ENCODE measurements at places on chromosomes 1 and 21.

GRCh38 chr1:162950187-162950586, 89.2 kb upstream of the CCDC190 start:
- no peak for DNase-seq

DNA sequence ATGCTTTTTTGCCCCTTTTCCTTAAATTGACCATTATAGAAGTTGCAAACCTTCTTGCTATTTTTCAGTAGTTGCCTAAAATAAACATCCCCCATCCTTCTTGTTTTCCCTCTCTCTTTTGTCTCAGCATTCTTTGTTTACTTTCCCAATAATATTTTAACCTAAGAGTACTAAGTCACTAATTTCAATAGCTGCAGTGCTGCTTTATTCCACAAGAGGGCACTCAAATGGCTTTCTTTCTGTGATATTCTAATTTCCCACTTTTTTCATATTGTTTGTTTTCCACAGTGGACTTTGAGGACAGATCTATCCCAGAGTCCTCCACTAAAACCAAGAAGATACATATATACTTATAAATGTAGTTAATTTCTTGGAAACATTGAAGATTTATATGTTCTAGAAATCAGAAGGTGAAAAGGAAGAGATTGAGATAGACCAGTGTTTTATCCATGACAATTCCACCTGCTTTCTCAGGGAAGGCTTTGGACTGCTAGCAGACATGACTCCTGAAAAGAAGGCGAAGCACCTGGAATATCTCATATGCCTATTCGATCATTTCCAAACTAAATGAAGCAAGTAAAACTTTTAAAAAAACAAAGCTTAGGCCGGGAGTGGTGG, 104.8 kb upstream of the GRIK1 start:
- DNase-seq: no peak

DNA sequence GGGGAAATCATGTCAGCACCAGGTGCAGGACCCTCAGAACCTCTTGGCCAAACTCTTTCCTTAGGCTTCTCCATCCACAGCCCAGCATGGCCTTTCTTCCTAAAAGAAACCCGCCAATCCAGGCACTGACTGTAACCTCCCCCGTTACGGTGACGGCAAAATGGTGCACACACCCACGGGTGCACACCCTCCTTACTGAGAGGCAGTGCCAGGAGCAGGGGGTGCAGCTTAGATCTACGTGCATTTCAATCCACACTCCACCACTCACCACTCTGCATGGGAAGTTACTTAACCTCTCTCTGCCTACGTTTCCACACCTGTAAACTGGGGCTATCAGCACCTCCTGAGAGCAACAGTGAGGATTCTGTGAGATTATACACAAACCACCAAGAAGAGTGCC, 31.0 kb downstream of the SUSD4 start:
- DNase-seq: no peak

DNA sequence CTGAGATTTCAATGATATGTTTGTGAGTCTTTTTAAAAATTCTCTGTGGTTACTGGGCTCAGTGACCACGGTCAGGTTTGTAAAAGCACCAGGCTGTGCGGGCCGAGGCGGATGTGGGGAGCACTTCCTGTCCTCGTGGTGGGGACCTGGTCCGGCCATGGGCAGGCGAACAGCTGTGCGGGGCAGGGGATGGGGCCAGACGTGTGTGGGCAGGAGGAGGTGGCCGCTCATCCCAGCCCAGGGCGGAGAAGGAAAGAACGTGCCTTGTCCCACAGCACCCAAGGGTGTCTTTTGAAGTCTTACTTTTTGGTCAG, 5.2 kb upstream of the OXCT2 start:
- DNase-seq: no peak

DNA sequence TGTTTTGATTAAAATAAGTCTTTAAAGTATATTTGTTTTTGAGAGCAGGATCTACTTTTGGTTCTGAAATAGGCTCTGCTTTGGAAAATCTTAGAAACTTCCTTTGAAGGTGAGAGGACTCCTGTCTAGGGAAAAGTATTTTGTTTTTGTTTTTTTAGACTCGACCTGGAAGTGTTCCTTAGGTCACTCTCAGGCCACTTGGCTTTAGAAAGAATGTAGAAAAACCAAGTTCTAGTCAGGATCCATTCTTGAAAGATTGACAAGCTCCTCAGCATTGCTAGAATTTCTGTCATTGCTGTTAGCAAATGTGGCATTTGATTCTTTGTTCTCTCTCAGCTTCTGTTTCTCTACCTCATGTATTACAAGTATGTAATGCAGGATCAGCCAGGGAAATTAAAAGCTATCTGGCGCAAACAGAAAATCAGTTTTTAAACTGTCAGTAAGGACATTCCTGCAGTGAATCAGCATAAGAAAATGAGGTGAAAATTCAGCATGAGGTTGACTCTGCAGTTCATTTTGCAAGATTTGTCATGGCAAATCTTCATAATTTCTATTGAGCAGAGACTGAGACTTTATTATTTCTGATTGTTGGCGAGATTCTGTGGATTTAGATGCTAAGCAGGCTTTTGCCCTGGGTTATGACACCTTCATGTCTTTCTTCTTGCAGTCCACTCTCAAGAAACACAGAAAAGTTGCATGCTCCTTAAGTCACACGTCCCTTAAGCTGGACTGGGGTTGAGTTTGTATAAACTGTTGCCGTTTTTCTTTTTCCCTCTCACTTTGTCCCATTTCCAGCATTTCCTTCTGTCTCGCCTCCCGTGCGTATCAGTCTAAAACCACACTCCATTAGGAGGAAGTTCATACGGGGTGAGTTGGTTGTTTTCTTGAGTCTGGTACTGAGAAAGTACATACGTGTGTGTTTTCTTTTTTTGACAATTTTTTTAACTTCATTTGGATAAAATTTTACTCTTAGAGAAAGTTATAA, 12.6 kb downstream of the NTPCR start:
- no peak for DNase-seq

- no peak for DNase-seq
Measured at GRCh38 chr1:108085628-108086027, 114.5 kb downstream of the SLC25A24 start.

All from stimulated activated CD8-positive, alpha-beta memory T cell treated with anti-CD3 and anti-CD28 coated beads, Interleukin-15, amount 100 ng/mL, for 24 hours (primary cell).